ENCODE measurements at places on chromosomes 2 and 18.

GRCh38 chr2:30450025-30450424 is 3.0 kb downstream of the LCLAT1 start:
- no peak for DNase-seq

DNA sequence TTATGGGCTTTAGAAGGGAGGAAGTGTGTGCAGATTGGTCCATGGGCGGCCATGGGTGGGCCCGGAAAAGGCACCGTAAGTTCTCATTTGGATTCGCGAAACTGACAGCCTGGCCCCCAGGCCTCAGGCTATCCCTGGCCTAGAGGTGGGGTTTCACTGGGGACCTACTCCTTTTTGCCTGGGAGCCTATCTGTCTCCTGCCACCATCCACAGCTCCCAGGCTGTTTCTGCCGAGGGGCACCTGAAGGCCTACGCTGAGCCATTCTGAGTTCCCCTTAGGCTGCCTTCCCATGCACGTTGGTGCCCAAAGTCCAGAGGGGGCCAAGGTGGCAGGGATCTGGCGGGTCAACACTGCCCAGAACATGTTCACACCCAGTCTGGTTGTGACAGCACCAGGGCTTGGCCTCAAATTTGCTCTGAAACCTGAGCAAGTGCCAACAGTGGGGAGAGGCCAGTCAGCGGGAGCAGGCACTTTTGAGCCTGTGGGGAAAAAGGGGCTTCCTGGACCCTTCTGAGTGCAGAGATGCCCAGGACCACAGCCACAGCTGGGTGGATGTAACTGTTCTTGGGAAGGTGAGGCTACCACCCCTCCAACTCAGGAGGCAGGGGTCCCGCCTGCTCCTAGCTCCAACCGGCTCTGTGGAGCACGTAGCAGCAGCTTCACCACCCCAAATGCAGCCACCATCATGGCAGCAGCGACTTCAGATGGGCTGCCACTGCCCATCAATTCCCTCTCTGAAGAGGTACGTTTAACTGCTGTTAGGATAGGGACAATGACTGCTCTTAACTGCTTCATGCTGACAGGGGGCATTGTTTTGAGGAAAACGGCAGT is 73.6 kb upstream of the ZNF804A start:
- DNase-seq: no peak

DNA sequence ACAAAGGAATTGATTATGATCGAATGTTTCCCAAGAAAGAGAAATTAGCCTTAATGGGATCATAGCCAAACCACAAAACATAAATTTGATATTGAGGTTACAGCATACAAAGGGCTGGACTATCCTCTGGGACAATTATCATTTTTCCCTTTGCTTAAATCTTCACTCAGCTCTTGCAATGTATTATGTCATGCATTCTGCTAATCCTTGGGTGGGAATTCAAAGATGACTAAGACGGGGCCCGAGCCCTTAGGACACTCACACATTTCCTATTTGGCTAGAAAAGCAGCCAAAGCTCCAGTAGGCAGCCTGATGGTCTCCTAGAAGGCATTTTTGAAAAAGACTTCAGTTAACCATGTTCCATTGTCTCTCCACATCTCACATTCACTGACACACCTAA is 17.2 kb upstream of the NMI start:
- DNase-seq: no peak

DNA sequence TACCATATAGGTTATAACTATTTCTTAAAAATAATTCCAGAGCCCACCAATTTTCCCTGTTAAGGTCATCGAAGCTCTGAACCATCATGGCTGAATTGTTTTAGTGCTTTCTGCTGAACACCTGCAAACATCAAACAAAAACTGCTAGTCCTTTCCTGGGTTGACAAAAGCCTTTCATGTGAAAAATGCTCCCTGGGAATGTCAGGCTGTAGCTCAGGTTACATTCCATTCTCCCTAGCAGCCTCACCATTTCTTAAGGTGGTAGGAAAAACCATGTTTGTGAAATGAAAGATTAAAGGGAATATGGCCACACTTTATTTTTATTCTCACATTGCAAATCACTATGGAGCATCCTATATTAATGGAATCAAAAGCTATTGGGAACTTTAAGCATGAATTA is 5.7 kb downstream of the TCF4 start:
- no peak for DNase-seq

DNA sequence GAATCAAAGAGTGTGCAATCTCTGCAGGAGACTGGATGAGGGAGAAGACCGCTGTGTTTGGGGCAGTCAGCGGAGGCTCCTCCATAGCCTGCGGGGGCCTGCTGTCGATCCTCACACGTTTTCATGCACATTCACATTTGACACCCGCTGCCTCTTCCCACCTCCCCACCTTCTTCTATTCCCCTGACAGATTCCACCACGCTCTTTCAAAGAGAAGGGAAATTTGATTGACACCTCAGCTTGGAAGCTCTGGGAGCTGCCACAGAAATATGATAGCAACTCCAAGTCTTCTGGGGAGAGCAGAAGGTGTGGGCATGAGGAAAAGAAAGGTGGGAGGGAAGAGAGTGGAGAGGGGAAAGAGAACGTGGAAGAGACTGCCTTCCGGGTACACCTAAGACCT is 87.5 kb downstream of the BOD1L2 start:
- no peak for DNase-seq

GRCh38 chr2:109174214-109174613 is 45.2 kb downstream of the SH3RF3 start:
- DNase-seq: no peak

DNA sequence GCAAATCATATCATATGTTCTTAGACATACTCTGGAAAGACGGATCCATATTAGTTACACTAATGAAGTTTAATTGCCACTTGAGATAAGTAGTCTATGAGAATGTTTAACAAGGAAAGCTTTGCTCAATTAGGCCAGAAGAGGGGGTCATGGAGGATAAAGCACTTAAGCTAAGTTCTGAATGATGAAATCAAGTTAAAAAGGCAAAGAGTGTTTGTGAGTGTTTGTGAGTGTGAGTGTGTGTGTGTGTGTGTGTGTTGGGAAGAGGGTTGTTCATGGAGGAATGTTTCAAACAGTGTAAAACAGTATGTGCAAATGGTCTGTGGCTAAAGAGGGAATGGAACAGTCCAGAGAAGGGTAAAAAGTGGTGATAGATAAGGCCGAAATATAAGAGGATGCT is 360.9 kb downstream of the ERBB4 start:
- no peak for DNase-seq

GRCh38 chr2:40746191-40746590 is 294.3 kb upstream of the SLC8A1 start:
- no peak for DNase-seq

GRCh38 chr18:42290318-42291307 is 335.6 kb downstream of the PIK3C3 start:
- no peak for DNase-seq

GRCh38 chr18:75244351-75245313 is 34.0 kb downstream of the TSHZ1 start:
- peak; percentile 40 for DNase-seq

DNA sequence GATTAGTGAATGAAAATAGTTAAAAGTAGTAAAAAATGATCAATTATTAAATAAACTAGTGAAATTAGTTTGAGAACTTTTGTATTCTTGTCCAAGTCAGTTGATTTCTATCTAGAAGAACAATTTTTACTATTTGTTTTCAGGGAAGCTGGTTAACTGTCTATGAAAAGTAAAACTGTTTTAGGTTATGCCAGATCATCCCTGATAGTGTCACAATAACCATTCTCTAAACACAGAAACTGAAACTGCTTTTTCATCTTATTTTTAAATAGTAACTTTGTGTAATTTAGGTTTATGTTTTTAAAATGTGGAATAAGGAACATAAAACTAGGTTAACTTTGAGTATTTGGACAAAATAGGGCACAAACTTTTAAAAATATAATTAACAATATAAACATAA is 1087.2 kb downstream of the DPP10 start:
- no peak for DNase-seq

GRCh38 chr2:138811431-138811830 is 31.2 kb upstream of the NXPH2 start:
- no peak for DNase-seq

- DNase-seq: no peak
These were observed 51.9 kb upstream of the ODC1 start for GRCh38 chr2:10499911-10500521.

GRCh38 chr2:215760557-215760956 is 252.8 kb downstream of the MREG start:
- DNase-seq: no peak

DNA sequence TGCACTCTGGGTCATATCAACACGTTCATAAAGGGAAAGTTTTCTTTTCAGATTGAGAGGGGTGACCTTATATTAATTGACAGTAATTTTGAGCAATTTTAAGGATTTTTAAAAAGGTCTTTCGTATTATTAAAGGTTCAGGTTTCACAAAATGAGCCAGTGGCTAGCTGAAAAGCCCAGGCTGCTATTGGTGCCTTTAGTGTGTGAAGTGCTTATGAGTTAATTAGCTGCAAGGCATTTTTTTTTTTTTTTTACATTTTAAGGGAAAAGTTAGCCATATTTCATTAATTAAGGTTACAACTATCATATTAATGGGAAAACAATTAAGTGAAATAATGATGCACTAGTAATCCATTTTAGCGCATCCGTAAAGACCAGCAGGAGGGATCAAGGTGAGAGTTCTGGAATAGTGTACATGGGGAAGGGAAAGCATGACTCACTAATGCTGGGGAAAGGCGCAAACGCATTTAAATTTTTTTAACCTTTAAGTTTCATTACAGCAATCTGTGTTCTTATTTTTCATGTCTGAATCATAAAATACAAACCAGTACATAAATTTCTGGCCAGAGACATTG is 200.0 kb downstream of the ZNF407 start:
- DNase-seq: no peak

GRCh38 chr2:20507166-20507692 is 60.4 kb downstream of the RHOB start:
- DNase-seq: peak; percentile 27

GRCh38 chr18:9855681-9856080 is 30.1 kb upstream of the TXNDC2 start:
- no peak for DNase-seq

- DNase-seq: no peak
These were observed 2.7 kb upstream of the FECH start for GRCh38 chr18:57589161-57589560.

- DNase-seq: no peak
These were observed 69.6 kb downstream of the ZNF516 start for GRCh38 chr18:76425146-76426131.

GRCh38 chr2:19327496-19327895 is 30.9 kb downstream of the OSR1 start:
- no peak for DNase-seq

DNA sequence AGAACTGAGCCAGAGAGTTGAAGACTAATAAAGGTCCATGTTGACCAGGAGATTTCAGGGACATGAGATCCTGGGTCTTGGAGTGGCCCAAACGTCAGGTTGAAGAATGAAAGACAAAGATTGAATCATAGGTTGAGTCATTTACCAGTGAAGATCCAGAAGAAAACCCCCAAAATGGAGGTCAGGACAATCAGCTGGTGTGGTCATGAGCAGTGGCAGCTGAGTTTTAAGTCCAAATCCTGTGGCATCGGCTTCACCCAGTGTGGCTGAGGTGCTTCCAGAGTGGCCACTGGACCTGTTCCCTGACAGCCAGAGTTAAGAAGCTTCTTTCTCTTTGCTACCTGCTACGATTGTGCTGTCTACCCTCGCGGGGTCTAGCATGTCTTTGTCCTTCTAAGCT is 234.0 kb downstream of the BCL2 start:
- no peak for DNase-seq

DNA sequence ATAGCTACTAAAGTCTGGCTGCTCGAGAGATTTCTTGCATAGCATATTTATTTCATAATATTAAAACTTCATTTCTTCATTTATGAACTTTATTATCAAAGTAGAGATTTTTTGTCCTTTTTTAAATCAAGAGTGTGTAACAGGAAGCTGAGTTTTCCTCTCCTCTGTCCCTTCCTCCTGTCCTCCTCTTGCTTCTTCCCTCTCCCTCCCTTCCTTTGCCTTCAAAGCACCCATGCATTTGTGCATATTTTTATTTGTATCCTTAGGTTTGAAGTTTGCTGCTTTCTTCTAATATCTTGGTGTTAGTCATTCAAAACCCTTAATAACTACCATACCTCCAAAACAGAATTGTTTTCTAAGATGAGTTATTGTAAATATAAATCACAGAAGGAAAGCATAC is 174.6 kb downstream of the SNTG2 start:
- no peak for DNase-seq

DNA sequence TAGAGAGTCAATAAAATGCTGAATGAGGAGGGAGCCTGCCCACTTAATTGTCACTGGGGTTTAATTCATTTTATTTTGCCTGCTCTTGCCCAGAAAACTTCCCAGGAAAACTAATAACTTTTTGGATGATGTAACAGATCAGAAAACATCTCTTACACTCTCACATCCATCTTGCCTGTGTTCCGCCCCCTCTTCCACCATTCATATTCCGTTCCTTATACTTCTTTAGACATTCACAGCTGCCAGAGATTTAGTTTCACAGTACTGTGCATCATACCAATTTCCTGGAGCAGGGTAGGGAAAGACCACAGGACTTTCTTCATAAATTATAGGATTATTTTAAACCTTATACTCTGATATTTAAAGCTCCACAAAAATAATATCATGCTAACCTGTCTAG is 776.1 kb upstream of the SOX11 start:
- no peak for DNase-seq

DNA sequence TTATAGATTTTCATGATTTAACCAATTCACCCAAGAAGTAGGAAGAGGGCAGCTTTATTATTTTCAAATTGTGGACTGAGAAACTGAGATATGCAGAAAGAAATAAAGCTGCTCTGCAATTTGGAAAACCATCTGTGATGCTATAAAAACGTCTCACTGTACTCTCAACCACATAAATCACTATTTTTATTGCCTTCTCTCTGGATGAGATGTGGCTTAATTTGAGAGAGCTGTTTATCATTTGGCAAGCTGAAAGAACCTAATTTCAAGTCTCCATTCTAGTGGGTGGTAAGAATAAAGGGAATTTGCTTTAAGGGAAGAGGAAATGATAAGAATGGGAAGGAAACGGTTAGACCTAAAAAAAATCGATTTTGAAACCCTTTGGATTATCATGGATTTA is 49.9 kb upstream of the CYP1B1 start:
- DNase-seq: no peak

- DNase-seq: no peak
These were observed 39.9 kb downstream of the MAP3K2 start for GRCh38 chr2:127347734-127348392.

GRCh38 chr2:52510432-52510831 is 1257.2 kb upstream of the CHAC2 start:
- DNase-seq: no peak

DNA sequence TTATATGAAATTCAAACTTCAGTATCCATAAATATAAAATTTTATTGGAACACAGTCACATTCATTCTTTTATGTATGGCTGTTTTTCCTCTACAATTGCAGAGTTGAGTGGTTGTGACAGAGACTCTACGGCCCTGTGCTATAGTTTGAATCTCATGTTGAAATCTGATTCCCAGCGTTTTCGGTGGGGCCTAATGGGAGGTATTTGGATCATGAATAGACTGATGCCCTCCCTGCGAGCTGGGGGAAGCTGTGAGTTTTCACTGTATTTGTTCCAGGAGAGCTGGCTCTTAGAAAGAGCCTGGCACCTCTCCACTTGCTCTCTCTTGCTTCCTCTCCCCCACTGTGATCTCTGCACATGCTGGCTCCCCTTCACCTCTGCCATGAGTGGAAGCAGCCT is 1.7 kb downstream of the PFN4 start:
- no peak for DNase-seq

GRCh38 chr2:119442850-119443249 is 11.2 kb downstream of the TMEM37 start:
- DNase-seq: no peak

- no peak for DNase-seq
These were observed 51.6 kb upstream of the FHL2 start for GRCh38 chr2:105450471-105450870.

Data from common myeloid progenitor, CD34-positive (primary cell).